ENCODE measurements at places on chromosomes 11 and 22.
A peak's percentile ranks its signal among the peaks of the same experiment; 100 is the strongest.

- no peak for DNase-seq
Measured at GRCh38 chr22:50581950-50582492, 628 bp downstream of the CHKB start.

GRCh38 chr11:18958221-18958910, 19.2 kb upstream of the MRGPRX1 start:
- DNase-seq = no peak

DNA sequence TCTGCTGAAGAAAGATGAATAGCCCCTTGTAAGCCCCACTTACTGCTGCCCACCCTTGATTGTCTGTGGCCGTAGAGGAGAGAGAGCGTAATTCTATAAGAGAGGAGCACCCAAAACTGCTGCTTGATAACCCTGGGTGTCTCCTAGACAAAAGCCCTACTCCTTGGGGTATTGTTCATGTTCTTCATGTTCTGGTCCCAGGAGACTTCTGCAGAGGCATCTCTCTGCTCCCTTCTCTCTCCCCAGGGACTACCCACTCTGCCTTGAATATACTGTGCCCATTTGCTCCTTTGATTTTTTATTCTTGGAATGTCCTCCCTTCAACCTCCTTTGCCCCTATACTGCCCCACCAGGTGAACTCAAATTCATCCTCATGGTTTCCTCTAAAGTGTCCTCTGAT, 417.8 kb upstream of the CADM1 start:
- DNase-seq = no peak

- no peak for DNase-seq
Measured at GRCh38 chr22:47044722-47045535, 282.5 kb downstream of the TBC1D22A start.

DNA sequence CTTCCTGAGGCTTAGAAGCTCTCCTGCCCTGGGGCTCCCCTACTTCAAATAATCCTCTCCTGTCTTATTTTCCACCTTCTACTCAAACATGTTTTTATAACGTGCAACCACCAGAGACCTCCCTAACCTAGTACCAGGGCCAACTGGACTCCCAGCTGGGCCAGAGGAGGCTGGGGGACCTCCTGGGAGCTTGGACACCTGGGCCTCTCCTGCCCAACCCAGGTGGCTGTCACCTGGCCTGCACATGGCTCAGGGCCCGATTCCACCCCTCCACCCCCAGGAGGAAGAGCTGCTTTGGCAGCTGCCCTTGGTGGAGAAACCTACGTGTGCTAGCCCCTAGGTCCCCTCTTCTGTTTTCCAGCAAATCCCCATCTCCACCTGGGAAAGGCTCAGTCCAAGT, 105.2 kb downstream of the ABTB2 start:
- DNase-seq = no peak

DNA sequence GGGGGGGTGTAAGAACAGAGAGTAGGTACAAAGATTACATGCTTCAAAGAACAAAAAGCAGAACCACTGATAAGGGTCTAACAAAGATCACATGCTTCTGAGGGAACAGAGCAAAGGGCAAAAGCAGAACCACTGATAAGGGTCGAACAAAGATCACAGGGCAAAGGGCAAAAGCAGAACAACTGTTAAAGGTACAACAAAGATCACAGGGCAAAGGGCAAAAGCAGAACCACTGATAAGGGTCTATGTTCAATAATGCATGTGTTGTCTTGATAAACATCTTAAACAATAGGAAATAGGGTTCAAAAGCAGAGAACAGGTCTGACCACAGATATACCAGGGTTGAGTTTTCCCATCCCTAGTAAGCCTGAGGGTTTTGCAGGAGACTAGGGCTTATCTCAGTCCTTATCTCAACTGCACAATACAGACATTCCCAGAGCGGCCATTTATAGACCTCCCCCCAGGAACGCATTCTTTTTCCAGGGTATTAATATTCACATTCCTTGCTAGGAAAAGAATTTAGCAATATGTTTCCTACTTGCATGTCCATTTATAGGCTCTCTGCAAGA, 81.9 kb upstream of the PGR start:
- DNase-seq = no peak

- DNase-seq = no peak
Measured at GRCh38 chr22:26903030-26903856, 245.9 kb downstream of the MIAT start.

DNA sequence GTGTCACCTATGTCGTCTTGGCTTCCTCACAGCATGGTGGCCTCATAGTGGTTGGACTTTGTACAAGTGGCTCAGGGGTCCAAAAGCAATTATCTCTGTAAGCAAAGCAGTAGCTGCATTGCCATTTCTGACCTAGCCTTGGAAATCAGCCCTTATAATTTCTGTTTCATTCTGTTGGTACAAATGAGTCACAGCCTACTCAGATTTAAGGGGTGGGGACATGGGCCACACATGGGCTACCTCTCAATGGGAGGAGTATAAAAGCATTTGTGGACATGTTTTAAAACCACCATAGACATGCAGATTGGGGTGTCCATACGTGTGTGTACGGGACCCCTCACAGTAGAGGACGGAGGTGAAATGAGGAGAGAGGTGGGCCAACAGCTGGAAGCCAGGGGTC, 41.6 kb downstream of the CHRDL2 start:
- DNase-seq = no peak

DNA sequence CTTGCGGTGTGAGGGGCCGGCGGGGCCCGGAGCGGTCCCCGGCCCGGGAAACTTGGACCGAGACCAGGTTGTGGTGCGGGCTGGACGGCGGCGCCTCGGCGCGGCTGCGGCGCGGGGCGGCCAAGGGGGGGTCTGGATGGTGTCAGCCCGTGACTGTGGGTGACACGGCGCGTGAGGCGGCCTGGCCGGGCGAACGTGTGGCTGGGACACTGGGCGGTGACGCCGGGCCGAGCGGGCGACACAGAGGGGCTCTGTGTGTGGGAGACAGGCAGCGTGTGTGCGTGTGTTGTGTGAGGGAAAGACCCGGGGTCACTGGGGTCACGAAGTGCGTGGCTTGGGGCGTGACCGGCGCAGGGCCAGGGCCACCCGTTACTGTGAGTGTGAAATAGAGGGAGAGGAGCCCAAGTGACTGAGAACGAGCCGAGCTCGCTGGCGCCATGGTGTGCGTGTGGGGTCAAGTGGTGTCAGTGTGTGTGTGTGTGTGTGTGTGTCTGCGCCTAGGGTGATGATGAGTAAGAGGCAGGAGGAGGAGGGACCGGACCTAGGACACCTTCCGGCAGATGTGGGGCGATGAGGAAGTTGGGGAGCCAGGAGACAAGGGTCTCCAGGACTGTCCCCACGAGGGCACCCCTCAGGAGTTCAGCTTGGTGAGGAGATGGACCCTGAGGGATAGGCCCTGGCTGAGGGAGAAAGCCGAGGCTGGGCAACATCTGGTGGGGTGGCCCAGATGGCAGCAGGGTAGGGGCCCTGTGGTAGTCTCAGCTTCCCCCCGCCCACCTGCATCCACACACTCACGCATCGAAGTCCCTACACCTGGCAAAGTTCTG, 817 bp downstream of the RELT start:
- peak; percentile 54 for DNase-seq

GRCh38 chr11:44950031-44950624, 555 bp downstream of the TP53I11 start:
- no peak for DNase-seq

- DNase-seq = no peak
Measured at GRCh38 chr11:2256951-2257700, 13.3 kb downstream of the ASCL2 start.

DNA sequence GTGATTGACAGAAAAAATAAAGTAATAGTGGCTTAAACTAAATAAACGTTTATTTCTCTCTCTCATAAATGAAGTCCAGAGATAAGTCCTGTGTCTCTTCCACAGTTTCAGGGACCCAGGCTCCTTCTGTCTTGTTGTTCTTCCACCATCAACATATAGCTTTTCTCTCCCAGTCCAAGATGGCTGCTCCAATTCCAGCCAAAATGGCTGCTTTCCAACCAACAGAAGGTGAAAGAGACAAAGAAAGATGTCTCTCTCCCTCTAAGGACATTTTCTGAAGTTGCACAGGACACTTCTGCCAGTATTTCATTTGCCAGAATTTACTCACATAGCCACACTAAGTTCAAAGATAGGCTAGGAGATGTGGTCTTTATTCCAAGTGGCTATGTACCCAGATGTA, 9.4 kb upstream of the PLEKHB1 start:
- DNase-seq = no peak

- DNase-seq = peak; percentile 56
Measured at GRCh38 chr22:29470159-29470855, 9.7 kb upstream of the NEFH start.

All from foreskin melanocyte (primary cell).